ENCODE measurements at places on chromosomes 2 and 18.

- no peak for DNase-seq
Measured at GRCh38 chr18:46449499-46449898, 207.5 kb downstream of the LOXHD1 start.

GRCh38 chr2:64166637-64167420 is 22.6 kb upstream of the PELI1 start:
- no peak for DNase-seq

GRCh38 chr2:50875561-50875960 is 156.4 kb downstream of the NRXN1 start:
- DNase-seq, result no peak

DNA sequence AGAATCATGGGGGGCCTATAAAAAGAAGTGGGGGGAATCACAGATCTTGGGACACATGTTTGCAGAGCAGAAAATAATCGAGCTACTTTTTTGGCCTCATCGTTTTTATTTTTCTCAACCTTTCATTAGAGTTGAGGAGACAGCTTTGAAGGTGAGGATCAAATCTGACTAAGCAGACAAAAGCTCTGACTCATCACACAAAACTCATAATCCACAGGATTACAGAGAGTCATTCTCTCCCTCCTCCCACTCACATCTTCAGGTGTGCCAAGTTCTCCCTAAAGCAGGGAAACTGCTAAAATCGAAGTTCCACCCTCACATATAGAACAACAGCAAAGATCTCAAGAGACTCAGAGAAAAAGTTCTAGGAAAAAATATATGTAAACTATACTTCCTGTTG is 15.6 kb downstream of the BAZ2B start:
- no peak for DNase-seq

DNA sequence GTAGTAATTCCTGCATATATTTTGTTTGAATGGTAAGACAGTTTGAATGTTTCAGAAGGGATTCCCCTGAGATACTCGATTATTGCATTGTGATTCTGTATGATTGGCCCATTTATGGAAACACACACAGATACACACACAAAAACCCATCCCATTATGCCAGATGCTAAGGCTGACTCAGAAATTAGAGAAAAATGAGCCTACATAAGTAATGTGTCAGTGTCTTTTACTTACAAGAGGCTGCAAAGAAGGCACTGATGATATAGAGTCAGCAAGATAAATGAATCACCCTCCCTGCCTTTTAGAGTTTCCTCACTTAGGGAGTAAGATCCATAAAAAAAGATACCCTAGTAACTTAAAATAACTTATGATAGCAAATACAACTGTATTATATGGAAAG is 1481.1 kb upstream of the ACVR2A start:
- no peak for DNase-seq

DNA sequence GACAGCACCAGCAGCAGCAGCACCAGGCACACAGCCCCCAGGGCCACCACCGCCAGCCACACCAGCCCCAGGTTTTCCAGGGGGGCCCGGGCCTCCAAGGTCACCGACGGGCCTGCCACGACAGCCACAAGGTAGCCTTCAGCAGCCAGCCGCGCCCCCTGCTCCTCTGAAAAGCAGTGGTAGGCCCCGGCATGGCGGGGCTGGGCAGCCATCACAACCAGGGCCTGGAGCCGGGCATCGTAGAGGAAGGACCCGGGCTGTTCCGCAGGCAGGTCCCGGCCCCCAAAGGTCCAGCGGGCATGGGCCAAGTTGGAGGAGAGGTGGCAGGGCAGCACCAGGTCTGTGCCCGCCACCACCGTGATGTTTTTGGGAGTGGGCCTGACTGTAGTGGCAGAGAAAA is 3.3 kb upstream of the ANKRD39 start:
- no peak for DNase-seq

- no peak for DNase-seq
Measured at GRCh38 chr2:208101716-208102631, 22.4 kb downstream of the CRYGD start.

GRCh38 chr2:158762336-158762735 is 32.8 kb upstream of the DAPL1 start:
- DNase-seq, result no peak

DNA sequence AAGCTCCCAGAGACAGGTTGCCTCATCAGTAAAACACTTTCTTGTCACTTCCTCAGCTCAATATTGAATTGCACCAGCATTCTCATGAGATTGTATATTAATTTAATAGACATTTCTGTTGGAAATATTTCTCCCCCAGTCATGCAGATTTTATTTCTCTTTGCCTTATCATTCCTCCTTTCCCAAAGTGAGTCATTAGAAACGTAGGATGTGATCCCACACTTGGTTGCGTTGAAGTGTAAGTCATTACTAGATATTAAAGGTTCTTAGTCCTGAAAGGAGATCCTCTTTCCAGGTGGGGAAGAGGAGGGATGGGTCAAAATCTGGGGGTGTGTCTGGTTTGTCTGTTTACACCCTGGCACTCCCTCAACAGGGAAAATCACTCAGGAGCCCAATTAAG is 438.2 kb downstream of the SLC4A3 start:
- no peak for DNase-seq

- no peak for DNase-seq
Measured at GRCh38 chr2:112884869-112885505, 26.0 kb upstream of the IL37 start.

DNA sequence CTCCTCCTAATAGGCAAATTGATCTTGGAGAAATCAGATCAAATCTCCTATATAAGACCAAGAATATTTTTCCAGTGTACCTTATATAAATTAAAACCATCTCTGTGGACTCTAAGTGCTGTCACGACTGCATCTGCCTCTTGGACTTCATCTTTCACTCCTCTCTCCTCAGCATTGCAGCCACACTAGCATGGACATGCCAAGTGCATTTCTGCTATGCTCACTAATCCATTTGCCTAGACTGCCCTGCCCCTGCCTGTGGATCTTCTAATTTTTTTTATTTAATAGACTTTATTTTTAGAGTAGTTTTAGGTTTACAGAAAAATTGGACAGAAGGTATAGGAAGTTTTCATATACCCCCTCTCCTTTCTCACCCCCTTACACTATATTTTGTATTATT is 146.7 kb upstream of the VWC2L start:
- DNase-seq, result no peak

DNA sequence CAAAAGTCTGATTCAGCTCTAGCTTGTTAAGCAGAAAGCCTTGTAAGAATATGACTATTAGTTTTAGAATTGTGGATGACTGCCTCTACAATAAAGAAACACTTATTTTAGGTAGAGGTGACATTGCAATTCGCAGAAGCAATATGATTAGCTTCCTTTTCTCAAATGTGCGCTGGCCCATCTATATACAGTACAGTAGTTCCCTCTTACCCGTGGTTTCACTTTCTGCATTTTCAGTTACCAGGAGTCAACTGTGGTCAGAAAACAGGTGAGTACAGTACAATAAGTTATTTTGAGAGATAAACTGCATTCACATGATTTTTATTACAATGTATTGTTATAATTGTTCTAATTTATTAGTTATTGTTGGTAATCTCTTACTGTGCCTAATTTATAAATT is 405.1 kb downstream of the GPD2 start:
- DNase-seq, result no peak

GRCh38 chr2:168658706-168659105 is 143.7 kb upstream of the NOSTRIN start:
- DNase-seq, result no peak

- no peak for DNase-seq
Measured at GRCh38 chr18:23631746-23632145, 31.0 kb downstream of the ANKRD29 start.

GRCh38 chr2:6384341-6384740 is 481.4 kb downstream of the CMPK2 start:
- no peak for DNase-seq

Data from hypothalamus (tissue), 51 donors.